ENCODE measurements at places on chromosomes 12 and 14. TPM values are rescaled to one million over a fixed set of nuclear protein-coding genes. Genes with fewer than 3 reads are reported as not detected.

MUCL1 gene
- not detected for total RNA-seq

KCNK10 gene
- not detected for total RNA-seq

SDR9C7 gene
- not detected for total RNA-seq

RFX4 gene
- total RNA-seq = not detected

GPR135 gene
- total RNA-seq = 0.29 TPM

AMN gene
- not detected for total RNA-seq

CLEC9A gene
- not detected for total RNA-seq

FBRSL1 gene
- 5.1 TPM for total RNA-seq

CRADD gene
- total RNA-seq = 55.6 TPM

FAIM2 gene
- total RNA-seq = 0.29 TPM

KSR2 gene
- total RNA-seq = not detected

CEBPE gene
- total RNA-seq = not detected

CEP170B gene
- total RNA-seq = 21.4 TPM

ENDOU gene
- total RNA-seq = not detected

ACAD10 gene
- total RNA-seq = 16.1 TPM

DTX1 gene
- not detected for total RNA-seq

PDZRN4 gene
- total RNA-seq = not detected

C12orf50 gene
- not detected for total RNA-seq

LRFN5 gene
- total RNA-seq = 6.3 TPM

BEST3 gene
- total RNA-seq = not detected

MDGA2 gene
- total RNA-seq = not detected

PRIMA1 gene
- total RNA-seq = not detected

ACOT4 gene
- total RNA-seq = 1.2 TPM

SLC16A7 gene
- total RNA-seq = 29.4 TPM

GZMH gene
- total RNA-seq = not detected

SSTR1 gene
- 3.5 TPM for total RNA-seq

CATSPERB gene
- total RNA-seq = under 0.01 TPM

SLC38A4 gene
- total RNA-seq = 0.53 TPM

PTCSC3 gene
- total RNA-seq = not detected

HEBP1 gene
- total RNA-seq = 9.0 TPM

KRT85 gene
- total RNA-seq = not detected

LRP1 gene
- total RNA-seq = 51.4 TPM

PGF gene
- 1.6 TPM for total RNA-seq

CCDC175 gene
- not detected for total RNA-seq

GPR162 gene
- total RNA-seq = 3.2 TPM

GUCY2C gene
- not detected for total RNA-seq

TNFAIP2 gene
- 45.6 TPM for total RNA-seq

HELB gene
- 1.6 TPM for total RNA-seq

SDR39U1 gene
- total RNA-seq = 32.9 TPM

TRAF3 gene
- 14.5 TPM for total RNA-seq

CPNE6 gene
- total RNA-seq = not detected

CISTR gene
- not detected for total RNA-seq

TAS2R30 gene
- total RNA-seq = not detected

IFI27 gene
- total RNA-seq = 1.4 TPM

FGD6 gene
- total RNA-seq = 4.9 TPM

PKP2 gene
- 6.9 TPM for total RNA-seq
